Pons (tissue), 1 donor: ENCODE measurements at places on chromosomes 6 and 20.

DNA sequence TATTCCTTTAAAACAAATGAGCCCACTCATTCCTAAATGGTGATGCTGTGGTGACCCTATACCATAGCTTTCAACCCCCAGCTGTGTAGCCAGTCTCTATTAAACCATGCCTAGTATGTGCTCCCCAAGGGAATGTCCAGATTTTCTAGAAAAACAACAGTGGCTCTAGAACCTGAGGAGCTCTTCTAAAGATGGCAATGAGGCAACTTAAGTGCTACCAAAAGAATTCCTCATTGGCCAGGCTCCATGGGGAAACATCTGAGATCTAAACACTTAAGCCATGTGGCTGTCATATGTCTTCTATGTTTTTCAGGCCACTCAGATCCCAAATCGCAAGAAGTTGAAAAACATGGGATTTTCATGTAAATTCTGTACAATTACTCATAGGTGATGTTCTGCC is 191.0 kb downstream of the TPBG start:
- no peak for DNase-seq

DNA sequence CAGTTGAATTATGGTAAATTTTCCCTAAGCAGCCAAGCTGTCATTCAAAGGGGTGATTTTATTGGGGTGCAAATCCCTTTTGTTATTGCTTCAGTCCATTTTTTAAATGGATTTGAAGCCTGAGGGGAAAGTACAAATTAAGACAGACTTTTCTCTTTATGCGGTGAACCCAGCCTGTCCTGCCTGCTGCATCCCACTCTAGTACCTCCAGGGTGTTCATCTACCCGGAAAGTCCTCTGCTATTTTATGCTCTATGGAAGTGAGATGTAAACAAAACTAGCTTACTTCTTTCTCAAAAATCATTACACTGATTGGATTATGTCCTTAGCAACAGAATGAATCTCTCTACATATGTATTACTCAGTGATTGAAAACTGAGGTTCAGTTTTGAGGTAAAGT is 1088.9 kb upstream of the CITED2 start:
- no peak for DNase-seq

- DNase-seq: no peak
Observed at GRCh38 chr20:41456351-41456750, 89.7 kb upstream of the EMILIN3 start.

DNA sequence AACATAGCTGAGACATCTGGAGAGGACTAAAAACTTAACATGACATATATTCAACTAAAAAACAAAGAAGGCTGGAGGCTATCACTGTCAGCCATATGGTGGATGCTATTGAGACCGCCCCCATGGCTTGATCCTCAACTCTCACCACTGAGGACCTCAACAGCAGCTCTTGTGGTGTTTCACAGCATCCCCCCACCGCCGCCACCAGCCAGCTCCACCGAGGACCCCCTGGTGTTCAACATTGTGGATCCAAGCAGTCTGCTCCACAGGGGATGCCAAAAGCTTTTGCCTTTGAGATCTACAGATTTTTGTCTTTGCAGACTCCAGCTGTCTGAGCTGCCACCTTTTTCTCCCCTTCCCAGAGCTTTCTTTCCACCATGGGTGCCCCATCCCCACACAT is 64.6 kb downstream of the NUS1 start:
- no peak for DNase-seq

DNA sequence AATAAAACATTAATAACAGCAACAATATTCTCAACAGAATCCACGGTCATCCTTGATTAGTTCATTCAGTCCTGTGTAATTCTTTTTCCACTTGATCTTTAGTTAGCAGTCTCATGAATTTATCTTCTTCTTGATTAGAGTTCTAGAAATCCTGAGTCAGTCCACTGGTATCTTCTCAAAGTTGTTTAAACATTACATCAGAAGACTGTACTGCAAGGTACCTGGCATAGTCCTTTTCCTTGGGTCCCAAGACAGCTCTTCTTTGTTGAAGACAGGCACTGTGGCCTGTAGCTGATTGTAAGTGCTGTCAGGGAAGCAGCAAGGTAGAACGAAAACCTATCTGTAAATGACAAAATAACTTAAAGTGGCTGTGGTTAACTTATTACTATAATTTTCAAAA is 11.8 kb downstream of the MAP3K4 start:
- no peak for DNase-seq

DNA sequence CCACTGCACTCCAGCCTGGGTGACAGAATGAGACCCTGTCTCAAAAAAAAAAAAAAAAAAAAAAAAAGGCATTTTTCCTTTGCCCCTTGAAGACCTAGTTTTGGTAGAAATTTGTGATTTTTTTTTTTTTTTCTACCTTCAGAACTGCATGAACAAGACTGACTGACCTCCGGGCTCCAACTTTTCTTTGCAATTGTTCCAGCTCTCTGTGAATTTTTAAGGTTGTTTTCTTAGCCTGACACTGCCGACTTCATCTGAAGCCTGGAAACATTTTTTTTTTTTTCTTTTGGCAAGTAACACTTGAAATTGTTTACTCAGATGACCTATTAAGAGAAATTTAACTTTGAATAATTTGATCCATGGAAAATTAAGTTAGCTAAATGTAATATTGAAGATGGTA is 73.0 kb downstream of the SLC24A3 start:
- no peak for DNase-seq

DNA sequence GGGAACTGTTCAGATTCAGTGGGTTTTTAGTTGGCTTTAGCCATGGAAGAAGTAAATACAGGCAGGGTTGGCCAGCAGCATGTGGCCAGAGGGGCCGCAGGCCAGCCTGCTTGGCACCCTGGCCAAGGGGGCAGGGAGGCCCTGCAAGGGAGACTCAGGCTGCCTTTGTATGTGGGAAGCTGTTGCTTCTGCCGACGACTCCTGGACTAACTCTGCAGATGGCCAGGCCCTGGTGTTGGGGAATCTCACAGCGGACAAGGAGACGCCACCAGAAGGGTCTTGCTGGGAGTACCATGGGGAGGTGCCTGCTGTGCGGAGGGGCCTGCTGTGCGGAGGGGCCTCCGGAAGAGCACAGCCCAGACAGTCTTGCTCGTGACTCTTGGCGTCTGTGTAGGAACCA is 25.2 kb downstream of the PYGB start:
- DNase-seq: peak; percentile 68

GRCh38 chr6:31972709-31973350 is 892 bp upstream of the DXO start:
- no peak for DNase-seq

DNA sequence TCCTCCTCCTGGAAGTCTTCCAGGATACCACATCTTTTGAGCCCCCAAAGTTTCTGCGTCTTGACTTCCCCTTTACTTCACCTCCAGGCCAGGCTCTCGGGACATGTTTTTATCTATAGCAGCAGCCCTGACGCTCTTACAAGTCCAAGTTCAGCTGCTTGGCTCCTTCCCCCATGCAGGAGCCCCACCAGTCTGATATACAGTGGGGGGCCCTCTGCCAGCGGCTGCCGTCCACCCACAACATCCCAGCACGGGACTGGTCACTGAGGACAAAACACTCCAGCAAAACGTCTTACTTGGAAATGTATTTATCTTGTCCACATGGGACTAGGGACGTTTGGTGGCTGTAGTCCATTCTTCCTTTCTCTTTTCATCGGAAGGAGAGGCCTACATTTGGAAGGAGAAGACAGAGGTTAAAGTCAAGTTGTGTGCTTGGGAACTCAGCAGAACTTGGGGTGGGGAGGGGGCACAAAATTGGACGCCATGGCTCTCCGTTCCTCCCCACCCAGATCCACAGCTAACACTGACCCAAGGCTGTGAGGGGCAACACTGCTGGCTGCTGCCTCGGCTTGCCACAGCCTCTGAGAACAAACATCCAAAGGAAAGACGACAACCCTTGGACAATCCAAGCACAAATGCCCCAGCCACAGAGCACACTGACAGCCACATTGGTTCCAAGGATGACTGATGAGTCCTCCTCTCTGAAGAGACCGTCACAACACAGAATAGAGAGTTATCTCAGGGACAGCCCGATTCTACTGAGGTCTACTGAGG is 79.2 kb downstream of the PRND start:
- DNase-seq: no peak

DNA sequence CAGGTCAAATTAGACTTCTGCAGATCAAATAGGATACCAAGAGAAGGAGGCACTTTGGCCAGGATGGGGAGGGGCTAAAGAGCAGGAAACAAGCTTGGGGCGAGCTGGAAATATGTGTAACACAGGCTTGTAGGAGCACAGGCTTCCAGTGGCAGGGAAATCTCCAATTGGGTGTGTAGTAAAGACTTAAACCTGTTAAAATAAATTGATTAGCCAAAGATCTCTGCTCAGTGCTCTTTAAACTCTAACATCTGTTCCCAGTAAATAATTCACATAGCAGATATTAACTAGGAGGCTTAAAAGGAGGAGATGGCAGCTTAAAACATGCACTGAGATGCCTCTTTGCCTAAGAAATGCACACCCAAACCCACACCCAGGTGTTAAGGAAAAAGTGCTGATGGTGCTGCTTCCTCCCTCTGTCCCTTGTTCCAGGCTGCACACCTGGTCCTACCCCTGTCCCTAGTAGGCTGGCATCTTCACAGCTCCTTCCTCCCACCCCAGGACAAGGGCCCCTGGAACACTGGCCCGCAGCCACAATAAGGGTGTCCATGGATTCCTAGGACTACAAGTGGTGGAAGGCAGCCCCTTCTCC is 93.5 kb upstream of the MLN start:
- no peak for DNase-seq

DNA sequence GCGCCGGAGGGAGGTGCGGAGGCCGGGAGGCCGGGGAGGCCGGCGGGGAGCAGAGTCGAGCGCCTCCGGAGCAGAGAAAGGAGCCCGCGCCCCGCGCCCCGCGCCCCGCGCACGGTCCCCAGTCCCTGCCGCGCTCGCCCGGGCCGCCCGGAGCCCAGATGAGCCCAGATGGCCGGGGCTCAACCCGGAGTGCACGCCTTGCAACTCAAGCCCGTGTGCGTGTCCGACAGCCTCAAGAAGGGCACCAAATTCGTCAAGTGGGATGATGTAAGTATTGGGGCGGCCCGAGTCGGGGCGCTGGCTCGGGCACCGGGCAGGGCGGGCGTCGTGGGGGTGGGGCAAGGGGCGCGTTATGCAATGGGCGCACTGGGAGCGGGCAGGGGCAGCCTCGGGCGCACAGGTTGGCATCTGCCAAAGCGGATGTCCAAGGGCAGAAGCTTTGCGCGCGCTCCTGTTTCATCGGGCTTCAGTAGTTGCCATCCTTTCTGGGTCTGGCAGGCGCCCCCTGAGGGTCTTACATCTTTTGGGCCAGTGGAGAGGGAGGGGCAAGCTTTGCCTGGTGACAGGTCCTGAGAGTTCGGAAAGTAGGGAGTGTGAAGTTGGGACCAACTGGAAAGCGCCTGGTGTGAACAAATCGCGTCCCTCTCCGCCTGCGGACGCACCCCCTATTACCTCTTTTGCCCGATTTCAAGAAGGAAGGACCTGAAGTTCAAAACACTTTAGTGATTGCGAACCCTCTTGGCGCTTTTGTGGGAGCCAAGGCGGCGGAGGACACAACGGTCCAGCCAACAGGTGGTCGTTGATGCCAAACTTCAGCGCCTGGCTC is 631 bp downstream of the PLCB1 start:
- no peak for DNase-seq

GRCh38 chr20:63139356-63139755 is 76.6 kb downstream of the YTHDF1 start:
- no peak for DNase-seq

DNA sequence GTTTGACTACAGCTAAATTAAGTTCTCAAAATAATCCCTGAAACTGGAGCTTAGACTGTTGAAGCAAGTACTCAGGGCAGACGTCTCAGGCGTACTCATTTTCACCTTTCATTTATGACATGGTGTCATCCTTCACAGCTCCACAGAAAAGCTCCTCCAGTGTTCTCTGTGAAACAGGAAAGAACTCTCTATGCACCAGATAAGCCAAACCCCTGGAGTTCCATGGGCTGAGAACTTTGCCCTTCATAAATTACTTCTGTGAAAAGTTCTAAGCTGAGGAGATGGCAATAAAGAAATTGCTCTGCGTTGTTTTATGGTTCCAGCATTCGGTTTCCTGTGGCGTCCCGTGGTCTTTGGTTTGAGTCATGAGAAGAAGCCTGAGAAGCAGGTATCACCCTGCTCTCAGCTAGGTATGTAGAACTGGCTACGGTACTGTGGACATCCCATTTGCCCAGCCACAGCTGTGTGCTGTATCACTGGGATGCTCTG is 20.2 kb upstream of the RREB1 start:
- DNase-seq: no peak

DNA sequence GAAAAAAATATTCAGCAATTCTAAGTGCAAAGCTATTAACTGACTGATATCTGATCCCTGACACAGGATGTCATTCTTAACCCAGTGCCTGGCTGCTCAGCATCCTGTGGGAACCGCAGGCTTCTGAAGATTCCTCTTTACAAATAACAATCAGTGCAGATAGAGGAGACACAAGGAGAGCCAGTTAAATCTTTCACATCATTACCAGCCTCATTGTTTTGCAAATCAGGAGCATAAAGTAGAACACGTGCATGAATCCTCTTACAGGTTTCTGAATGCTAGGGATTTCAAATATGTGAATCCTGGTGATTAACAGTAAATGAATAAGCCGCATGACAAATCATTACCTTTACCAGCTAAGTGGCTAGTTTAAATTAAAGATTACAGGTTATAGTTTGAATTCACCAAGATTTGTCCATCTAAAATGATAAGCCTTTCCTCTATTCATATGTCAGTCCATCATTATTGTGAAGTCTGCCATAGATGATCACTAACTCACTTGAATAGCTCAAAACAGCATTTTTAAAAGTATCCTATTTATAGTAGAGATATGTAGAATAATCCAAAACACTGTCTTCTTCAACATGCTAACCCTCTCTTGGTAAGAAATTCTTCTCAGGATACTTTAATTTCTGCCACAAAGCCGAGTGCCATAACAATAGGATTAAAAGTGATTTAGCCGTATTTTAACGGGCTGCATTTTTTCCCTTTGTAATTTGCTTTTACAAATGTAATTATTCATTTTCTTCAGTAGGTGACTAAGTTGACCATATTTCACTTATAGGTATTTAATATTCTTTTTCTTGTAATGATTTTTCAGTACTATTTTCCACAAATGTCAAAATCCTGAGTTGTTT is 367.3 kb upstream of the EPHA7 start:
- DNase-seq: no peak

- peak; percentile 20 for DNase-seq
Observed at GRCh38 chr6:81750200-81750599, 2.3 kb downstream of the TENT5A start.

DNA sequence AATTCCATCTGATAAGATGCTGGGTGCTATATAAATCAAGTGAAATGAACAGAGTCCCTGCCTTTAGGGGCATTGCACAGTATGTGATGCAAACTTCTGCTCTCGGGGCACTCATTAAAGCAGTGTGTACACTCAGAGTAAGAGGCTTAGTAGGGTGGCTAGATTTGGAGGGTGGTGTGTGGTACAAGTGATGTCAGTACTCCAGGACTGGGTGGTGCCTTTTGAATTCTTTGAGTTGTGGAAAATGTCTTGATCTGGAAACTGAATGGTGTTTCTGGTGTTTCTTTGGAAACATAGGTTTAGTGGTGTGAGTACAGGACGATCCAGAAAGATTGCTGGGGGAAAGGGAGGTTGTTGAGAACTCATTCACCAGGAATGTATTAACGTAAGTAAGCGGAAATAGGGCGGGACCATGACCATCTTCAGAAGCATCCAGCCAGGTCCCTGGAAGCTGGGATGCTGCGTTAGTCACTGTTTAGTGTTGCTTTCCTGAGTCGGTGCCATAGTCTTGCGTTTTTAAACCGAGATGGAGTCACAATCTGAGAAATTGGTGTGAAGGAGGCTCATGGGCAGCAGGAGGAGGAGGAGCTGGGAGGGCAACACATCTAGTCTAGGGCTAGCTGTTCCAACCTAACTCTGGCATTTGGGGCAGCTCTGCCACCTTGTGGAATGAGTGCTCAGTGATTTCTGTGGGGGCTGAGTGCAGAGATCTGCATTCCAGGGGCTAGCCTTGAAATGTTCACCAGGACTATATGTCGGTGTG is 70.3 kb downstream of the SCAND1 start:
- DNase-seq: peak; percentile 86
